ENCODE measurements at places on chromosomes 6 and 20.

DNA sequence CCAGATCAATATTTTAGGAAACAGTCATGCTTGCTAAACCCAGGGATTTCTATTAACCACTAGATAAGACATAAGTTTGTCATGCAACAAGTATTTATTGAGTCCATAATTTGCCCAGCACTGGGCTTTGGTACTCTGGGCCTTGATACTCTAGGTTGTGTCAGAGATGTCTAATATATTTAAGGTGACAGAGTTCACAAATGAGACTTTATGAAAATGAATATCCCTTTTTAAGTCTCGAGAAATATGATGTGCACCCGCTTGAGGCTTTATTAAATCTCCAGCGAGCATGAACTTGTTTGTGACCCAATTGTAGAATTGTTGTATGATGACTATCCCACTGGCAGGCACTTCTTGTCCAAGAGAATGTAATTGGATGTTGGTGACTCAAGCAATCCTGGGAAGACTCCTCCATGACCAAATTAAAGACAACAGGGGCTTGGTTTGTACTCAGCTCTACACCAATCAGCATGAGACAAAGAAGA is 109.2 kb downstream of the ESR1 start:
- no peak for DNase-seq

- no peak for DNase-seq
Observed at GRCh38 chr6:133340557-133340956, 99.4 kb downstream of the EYA4 start.

DNA sequence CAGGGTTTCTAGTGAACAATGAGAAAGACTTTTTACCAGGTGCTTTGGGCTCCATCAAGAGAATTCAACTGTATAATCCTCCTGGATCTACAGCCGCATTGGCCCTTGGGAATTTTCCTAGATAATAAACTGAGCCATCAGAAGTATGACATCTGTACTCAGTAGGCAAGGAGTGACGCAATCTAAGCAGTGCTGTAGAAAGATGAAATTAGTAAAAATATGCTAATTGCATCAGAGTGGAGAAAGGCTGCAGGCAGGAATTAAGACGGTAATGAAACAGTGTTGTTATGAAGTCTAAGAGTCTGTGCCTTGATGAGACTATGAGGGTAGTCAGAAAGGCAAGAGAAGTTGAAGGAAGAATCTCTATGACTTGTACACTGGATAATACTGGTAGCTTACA is 507.9 kb upstream of the SOX4 start:
- no peak for DNase-seq

GRCh38 chr20:8012724-8013123 is 6.8 kb downstream of the TMX4 start:
- no peak for DNase-seq

Data from stimulated activated CD4-positive, alpha-beta T cell treated with anti-CD3 and anti-CD28 coated beads, Interleukin-1b, Interleukin-23, amount 100 ng/mL, for 4 hours (primary cell).